ENCODE measurements at places on chromosomes 2 and 18.

- DNase-seq, result no peak
Observed at GRCh38 chr18:79795446-79795845, 2.3 kb upstream of the KCNG2 start.

GRCh38 chr2:129443235-129443864, 536.1 kb upstream of the RAB6C start:
- no peak for DNase-seq

DNA sequence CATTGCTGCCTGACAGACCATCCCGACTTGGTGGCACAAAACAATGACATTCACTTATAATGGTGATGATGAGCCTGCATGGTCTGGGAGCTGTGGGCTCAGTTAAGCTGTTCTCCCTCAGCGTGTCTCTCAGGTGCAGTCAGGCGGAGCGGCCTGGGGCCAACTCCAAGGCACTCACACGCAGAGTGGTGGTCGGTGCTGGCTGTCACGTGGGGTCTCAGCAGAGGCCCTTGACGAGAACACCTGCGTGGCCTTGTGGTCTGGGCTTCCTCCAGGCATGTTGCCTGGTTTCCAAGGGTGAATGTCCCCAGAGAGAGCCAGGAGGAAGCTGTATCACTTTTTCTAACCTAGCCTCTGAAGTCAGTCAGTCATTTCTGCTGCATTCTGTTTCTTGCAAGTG, 29.8 kb downstream of the ARMC9 start:
- DNase-seq, result no peak

- DNase-seq, result no peak
Observed at GRCh38 chr2:236799391-236800026, 229.9 kb downstream of the ACKR3 start.

DNA sequence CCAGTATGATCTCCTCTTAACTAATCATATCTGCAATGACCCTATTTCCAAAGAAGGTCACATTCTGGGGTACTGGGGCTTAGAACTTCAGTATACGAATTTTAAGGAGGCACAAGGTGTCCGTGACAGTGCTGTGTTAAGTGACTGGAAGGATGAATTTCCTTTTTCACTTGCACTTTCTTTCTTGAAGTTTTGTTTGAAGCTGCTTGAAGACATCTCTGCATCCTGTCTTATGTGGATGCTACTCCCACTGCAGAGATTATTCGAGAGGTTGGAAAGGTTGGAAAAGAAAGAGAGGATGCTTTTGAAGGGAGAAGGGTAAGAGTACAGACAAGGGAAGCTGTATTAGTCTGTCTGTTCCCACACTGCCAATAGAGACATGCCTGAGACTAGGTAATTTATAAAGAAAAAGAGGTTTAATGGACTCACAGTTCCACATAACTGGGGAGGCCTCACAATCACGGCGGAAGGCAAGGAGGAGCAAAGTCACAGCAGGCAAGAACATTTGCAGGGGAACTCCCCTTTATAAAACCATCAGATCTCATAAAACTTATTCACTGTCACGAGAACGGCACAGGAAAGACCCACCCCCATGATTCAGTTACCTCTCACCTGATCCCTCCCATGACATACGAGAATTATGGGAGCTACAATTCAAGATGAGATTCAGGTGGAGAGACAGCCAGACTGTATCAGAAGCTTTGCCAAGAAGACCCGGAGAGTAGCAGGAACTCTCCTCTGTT, 3.6 kb upstream of the RNF144A start:
- DNase-seq, result no peak

DNA sequence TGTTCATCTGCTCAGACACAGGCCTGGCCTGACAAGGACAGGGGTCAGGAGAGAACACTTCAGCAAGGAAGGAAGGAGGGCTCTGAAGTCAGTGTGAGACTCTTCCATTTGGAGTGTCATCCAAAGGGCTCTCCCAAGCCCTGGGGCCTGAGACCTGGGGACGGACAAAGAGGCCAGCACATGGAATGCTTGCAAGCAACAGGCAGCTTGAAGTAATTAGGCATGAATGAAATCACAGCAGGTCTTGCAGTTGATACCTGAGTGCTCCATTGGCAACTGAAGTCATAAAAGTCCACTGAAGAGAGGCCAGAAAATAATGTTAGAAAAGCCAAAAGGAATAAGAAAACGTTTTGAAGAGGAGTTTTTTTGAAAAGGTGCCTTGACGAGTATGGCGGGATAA, 231.7 kb downstream of the VAPA start:
- no peak for DNase-seq

- DNase-seq, result no peak
Observed at GRCh38 chr2:27096748-27097297, 10.3 kb downstream of the KHK start.

DNA sequence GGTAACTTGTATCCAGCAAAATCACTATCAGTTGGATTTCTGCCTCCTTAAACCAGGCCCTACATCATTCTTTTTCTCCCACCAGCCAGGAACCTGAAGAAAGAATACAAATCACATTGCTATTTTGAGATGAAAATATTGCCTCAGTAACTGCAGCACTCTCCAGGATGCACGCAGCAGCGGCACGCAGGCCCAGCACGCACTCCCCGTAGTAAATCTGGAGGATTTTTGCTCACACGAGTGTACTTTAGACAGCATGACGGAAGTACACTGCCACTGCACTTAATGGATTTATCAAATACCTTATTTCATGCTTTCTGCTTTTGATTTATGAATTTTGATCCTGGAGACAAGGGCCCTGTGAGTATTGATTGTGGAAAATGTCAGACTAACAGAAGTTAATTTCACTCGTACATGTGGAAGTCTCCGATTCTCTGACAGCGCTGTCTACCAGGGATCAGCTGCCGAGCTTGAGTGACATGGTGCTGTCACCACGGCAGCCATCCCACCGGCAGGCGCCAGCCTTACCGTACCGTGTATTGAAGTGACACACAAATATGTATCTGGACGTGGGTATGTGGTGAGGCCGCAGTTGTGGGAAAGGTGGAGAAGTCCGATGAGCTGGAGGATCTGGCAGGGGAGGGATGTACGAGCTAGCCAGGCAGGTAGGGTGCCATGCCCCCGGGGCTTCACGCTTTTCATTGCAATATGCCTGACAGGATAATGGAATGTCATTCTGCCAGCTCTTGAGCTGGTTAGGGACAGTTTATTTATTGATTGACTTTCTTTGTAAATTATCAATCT, 863.7 kb downstream of the GALR1 start:
- no peak for DNase-seq

DNA sequence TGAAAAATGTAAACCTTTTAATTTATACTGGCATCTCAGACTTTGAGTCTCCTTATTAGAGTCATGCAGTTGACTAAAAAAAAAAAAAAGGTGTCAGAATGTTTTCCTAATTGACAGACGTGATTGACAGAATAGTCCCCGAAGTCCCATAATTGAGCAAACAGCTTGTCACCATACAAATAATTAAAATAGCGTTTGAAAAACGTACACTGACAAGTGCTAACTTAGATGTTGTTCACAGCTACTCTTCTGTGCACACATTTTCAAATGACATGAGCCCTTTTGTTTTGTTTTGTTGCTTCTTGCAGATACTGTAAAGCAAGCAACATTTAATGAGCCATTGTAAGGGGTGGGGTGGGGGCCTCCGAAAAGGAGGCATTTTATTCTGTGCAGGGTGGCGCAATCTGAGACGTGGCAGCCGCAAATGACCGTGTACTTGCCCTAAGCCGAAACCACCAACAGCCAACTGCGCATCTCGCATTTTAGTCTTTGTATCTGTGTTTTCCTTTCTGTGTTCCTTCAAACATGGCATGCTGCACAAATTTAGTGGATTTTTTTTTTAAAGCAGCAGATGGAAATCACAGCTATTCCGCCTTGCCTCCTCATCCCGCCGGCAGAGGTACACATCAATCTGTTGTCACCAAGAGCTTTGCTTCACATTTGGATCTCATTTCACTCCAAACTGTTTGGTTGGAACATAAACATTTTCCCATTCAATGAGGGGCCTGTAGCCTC, 52.4 kb downstream of the LPIN1 start:
- DNase-seq, result no peak
